ENCODE measurements at places on chromosomes 11 and 22.
A peak's percentile ranks its signal among the peaks of the same experiment; 100 is the strongest.

DNA sequence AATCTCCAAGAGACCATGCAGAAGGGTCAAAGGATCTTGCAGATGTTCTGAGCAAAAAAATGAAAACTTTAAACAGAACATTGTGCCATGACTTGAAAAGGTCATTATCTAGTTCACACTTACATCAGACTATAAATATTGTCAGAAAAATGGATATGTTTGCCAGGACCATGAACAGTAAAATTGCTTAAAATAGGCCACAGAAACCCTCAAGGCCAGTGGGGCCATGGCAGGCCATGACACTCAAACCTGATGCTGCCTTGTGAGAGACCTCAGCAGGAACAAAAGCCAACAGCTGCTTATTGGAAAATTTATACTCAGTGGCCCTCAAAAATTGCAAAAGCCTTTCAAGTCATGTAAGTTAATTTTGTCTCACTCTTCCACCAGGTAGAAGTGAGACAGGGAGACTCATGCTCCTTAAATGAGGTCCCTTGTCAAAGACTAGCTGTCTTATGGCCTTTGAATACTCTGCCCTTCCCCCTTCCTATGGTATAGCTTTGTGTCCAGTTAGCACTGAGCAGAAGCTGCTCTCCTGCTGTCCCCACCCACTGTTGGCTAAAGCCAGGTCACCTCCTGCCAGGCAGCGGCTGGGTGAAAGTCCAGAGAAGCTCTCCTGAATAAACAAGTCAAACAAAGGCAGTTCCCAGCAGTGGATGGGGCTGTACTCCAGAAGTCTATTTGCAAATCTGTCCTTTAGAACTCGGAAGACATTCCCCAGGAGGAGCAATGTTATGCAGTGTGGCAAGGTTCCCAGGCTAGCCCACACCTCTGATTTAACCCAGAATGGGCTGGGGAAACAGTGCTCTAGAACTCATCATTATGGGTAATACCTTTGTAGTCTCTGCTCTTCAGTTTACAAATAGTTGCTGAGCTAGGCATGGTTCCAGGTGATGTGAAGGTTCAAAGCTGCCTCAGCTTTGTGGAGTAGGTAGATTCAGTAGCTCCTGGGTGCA lies 21.4 kb downstream of the ADM start:
- DNase-seq, result no peak

DNA sequence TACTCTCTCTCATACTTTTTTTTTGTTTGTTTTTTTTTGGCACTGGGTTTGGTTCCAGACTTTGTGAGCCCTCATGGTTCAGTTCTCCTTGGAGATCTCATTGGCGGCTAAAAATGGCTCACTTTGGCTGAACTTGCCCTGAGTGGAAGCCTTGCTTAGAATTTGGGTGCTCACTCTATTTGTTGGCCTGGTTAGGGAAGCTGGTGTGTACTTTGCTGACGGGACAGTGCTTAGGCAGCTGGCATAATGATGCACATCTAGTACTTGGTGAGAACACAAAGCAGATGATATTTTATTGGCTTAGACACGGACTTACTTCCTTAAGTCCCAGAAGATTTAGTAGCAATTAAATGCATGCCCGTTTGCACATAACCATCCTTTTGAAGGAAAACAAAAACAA lies 66.5 kb upstream of the GRAMD1B start:
- DNase-seq, result peak; percentile 52

GRCh38 chr11:66101066-66101464 lies 31.0 kb downstream of the PACS1 start:
- no peak for DNase-seq

DNA sequence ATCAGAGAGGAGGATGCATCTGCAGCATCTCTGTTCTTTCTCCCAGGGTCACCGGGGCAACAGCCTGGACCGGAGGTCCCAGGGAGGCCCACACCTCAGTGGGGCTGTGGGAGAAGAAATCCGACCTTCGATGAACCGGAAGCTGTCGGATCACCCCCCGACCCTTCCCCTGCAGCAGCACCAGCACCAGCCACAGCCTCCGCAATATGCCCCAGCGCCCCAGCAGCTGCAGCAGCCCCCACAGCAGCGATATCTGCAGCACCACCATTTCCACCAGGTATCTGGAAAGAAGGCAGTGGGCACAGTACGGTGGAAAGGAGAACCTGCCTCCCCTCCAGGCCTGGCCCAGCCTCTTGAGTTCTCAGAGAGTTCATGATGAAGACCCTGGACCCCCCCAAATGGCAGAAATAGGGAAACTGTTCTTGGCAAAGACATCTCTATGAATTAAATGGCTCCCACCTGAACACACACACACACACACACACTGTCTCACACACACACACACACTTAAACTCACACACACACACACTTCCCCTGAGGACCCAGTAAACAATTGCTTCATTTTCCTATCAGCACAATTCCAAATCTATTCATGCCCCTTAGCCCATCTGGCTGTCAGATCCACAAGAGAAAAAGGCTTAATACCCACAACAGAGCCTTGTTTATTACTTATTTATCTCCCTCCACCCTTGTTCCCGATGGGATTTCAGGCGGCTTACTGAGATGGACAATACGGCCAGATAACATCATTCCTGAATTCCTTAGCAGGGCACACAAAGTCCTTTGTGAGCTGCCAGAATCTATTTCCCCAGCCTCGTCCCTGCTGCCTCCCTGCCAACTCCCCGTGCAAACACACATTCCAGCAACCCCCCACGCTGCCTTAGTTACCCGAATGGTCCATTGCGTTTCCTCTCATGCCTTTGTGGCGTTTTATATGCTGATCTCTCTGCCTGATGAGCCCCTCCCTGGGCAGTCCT lies 8.1 kb downstream of the TMA7B start:
- no peak for DNase-seq

GRCh38 chr11:47856186-47856585 lies 8.0 kb upstream of the NUP160 start:
- no peak for DNase-seq

GRCh38 chr11:18730020-18730419 lies 4.0 kb upstream of the IGSF22 start:
- no peak for DNase-seq

DNA sequence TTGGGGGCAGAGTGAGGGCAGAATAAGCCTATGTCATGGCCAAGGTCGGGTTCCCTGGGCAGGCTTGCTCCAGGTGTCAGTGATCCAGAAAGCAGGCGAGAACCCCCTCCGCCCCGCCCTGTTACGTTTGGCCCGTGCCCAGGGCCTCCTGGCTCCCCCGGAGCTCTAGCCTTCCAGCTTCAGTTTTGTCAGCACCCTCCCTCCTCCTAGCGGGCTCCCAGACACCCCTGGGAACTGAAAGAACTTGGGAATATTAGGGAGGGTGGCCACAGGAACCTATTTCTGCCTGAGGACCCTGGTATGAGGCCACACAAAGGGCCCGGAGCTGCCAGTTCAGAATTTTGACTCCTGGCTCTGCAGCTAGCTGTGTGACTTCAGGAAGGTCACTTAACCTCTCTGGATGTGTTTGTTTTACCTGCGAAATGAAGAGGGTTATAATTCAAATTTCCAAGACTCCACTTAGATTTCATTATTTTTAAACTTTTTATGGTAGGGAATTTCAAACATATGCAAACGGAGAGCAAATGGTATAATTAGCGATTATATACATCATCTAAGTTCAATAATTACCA lies 1.2 kb downstream of the TUBA8 start:
- peak; percentile 48 for DNase-seq

- no peak for DNase-seq
These were observed 607.6 kb downstream of the SOX6 start for GRCh38 chr11:15748741-15749140.

DNA sequence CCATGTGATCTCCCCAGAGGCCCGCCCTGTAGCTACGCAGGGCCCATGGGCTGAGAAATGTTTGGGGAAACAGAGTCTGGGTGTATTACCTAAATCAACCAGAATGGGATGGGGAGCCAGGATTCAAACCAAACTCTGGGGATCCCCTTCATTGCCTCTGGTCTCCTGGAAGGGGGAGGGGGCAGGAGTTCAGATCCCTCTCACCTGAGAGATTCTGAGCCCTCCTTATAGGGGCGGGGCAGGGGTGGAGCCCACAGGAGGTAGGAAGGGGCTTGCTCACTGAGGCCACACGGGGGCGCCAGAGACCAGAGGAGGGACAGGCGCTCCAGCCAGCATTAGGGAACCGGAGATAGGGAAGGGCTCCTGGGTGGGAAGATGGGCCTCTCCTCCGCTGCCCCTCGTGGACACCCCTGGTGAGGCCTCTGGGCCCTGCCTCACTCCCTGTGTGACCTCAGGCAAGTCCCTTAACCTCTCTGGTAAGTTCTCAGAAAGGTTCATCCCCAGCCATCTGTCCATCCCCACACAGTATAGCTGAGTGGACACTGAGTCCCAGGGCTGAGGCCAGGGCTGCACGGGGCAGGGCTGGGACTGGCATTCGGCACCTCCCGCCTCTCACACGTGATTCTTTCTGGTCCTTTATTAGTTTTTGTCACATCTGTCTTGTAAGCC lies 2.7 kb upstream of the CDC42BPG start:
- peak; percentile 95 for DNase-seq

GRCh38 chr11:75938543-75938942 lies 123.5 kb downstream of the UVRAG start:
- no peak for DNase-seq

Measured in cerebellum (tissue), 4 donors.